ENCODE measurements at places on chromosomes 3 and 15.
A peak's percentile ranks its signal among the peaks of the same experiment; 100 is the strongest.

GRCh38 chr3:15646851-15647511 lies 45.4 kb downstream of the BTD start:
- DNase-seq: no peak

DNA sequence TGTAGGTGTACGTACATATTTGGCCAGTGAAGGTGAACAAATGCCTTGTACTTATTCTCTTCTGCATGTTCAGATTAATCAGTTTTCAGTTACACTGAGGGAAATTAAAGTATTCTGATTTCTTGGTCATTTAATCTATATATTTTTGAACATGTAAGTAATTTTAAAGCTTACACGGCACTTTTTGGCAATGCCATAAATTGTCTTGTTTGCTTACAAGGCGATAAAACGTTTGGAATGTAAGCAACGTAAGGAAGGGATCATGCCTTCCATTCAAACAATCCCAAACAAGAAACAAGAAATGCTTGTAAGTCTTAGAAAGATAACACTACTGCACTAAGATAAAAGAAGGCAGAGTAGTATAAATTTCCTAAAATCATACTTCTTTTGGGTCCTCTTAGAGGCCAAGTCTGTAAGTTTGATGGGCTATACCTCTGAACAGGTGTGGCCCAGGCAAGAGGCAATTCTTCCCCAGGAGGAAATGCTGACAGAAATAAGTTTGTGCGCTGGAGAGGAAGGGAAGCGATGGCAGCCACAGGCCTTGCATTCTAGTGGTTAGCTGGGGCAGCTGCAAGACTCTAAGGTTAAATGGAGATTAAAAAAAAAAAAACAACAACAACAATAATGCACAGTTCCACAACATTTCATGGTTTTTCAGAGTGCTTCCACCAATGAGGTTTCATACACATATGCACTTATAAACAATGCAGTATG lies 73.8 kb downstream of the GOLIM4 start:
- DNase-seq: no peak

DNA sequence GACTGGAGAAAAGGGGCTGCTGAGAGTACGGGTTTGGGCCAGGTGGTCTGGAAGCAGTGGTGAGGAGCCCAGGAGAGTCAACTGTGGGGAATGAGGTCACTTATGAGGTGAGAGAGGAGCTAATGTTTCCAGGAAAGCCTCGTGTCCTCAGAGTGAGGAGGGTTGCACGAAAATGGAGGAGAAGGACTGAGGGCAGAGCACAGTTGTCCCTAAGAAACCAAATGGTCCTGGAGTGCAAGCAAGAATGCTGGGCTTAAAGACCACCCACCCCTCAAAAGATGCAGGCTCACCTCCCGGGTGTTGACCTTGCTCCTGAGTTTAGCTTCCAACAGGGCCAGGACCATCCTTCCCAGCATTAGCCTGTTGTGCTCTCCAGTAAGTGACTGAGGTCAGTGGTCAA lies 133.2 kb downstream of the PDE8A start:
- DNase-seq: no peak

GRCh38 chr15:88066636-88067330 lies 189.8 kb downstream of the NTRK3 start:
- DNase-seq: no peak

DNA sequence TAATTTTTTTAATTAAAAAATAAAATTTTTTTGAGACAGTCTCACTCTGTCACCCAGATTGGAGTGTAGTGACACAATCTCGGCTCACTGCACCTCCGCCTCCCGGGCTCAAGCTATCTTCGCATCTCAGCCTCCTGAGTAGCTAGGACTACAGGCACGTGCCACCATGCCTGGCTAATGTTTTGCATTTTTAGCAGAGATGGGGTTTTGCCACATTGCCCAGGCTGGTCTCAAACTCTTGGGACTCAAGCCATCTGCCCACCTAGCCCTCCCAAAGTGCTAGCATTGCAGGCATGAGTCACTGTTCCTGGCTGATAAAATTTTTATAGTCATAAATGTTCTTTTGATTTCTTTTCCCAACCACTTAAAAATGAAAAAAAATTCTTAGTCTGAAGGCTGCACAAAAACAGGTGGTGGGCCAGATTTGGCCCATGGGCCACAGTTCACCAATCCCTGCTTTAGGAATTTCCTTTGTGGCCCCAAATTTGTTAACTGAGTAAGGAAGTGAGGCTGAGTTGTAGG lies 9.2 kb downstream of the UBA5 start:
- DNase-seq: no peak

- no peak for DNase-seq
These were observed 46.6 kb downstream of the FAH start for GRCh38 chr15:80199366-80199765.

DNA sequence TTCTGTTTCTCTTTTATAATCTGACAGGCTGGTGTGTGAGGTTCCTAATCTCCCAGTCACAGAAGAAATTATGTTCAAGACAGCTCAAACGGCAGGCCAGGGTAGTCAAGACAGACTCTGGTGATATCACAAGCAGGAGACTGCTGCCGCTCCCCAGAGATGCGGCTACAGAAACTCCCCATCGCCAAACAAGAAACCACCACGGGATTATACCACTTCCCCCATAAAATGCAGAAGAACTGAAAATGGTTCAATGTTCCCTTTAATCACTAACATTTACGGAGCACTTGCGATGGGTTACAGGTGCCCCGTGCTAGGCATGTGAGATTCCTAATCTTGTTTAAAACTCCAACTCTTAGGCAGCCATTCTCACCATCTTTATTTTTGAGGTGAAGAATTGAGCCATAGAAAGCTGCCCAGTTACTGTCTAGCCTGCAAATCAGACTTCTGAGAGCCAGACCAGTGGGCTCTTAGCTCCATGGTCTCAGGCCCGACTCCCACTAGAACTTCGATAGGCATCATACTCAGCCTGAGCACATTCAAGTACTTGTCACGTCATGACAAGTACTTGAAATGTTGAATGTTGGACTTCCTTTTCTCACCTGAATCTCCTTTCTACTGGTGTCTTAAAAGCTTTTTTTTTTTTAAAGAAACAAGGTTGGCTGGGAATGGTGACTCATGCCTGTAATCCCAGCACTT lies 58.4 kb downstream of the TBC1D2B start:
- no peak for DNase-seq

GRCh38 chr3:171249245-171249644 lies 211.0 kb downstream of the TNIK start:
- no peak for DNase-seq

- DNase-seq: no peak
These were observed 27.0 kb downstream of the GPR156 start for GRCh38 chr3:120258009-120258408.

DNA sequence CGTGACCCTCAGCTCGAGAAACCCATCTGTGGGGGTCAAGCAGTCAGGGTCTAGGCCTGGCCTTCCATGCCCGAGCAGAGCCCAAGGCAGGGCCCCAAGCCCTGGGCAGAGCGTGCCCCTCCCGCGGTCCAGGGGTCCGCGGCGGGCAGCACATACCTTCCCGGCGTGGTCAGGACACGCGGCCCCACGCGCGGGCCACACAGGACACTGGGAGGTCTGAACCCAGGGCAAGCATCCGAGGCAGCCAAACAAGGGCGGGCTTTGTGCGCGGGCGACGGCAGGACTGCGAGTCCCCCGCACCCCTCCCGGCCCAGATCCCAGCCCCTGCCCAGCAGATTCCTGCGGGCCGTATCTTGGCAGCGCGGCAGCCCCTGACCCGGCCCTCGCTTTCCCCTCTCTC lies 61.6 kb upstream of the ACAN start:
- DNase-seq: no peak

- peak; percentile 29 for DNase-seq
These were observed 1.6 kb upstream of the NTRK3 start for GRCh38 chr15:88258093-88258641.

- DNase-seq: no peak
These were observed 93.2 kb downstream of the PLCH1 start for GRCh38 chr3:155651489-155652218.

- no peak for DNase-seq
These were observed 95.5 kb upstream of the DPPA4 start for GRCh38 chr3:109432833-109433232.

DNA sequence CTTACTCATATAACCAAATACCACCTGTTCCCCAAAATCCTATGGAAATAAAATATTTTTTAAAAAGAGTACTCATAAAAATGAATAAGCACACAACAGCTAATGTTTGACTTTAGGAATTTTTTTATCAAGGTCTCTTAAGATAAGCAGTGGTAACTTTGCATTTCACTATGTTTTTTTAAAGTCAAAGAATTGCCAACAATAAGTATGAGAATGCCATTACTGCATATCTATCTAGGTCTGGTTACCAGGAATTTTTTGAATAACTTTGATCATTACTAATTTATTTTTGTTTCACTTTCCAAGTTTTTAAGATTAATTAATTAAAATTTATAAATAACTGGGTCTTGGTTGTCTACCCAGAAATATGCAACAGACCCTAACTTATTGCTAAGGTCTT lies 41.5 kb downstream of the PLSCR4 start:
- DNase-seq: no peak

GRCh38 chr3:188722963-188723362 lies 448.8 kb upstream of the TPRG1 start:
- no peak for DNase-seq

GRCh38 chr3:52477796-52478095 lies 17.4 kb upstream of the STAB1 start:
- DNase-seq: no peak

DNA sequence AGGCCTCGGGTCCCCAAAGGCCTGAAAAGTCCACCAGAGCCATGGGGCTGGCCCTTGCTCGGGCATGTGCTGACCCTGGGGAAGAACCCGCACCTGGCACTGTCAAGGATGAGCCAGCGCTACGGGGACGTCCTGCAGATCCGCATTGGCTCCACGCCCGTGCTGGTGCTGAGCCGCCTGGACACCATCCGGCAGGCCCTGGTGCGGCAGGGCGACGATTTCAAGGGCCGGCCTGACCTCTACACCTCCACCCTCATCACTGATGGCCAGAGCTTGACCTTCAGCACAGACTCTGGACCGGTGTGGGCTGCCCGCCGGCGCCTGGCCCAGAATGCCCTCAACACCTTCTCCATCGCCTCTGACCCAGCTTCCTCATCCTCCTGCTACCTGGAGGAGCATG lies 1.2 kb downstream of the CYP1A2 start:
- no peak for DNase-seq

- no peak for DNase-seq
These were observed 223.3 kb upstream of the ARHGEF26 start for GRCh38 chr3:153897842-153898241.

DNA sequence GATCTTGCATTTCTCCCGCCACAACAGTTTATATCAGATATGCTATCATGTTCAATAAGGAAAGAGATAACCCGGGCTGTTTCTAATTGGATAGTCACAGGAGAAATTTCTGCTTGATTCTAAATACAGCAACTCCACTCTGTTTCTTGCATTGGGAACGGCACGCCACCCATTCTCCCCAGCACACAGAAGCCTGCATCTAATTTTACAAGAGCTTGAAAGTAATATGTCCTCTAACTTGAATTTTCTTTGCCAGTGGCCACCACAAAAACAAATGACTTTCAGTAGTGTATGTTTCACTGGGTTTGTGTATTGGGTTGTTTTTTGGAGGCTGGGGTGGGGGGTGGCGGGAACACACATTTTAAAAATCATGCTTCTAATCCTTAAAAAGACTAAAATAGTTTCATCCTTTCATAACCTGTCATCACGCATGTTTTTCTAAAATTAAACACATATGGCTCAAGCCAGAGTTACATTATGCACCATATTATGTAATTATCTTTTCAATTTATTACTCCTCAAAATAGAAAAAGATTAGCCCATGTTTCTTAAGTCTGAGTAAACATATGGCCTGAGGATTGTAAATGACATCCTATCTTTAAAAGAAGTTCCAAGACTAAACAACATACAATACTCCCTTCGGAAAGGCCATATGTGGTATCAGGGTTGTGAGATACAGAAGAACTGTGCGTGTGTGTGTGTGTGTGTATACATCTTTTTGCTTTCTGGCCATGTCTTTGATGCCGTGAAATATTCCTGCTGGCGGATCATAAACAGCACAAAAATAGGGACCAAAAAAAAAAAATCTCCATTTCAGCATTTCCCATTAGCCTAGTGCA lies 176.3 kb downstream of the FOXP1 start:
- DNase-seq: no peak

DNA sequence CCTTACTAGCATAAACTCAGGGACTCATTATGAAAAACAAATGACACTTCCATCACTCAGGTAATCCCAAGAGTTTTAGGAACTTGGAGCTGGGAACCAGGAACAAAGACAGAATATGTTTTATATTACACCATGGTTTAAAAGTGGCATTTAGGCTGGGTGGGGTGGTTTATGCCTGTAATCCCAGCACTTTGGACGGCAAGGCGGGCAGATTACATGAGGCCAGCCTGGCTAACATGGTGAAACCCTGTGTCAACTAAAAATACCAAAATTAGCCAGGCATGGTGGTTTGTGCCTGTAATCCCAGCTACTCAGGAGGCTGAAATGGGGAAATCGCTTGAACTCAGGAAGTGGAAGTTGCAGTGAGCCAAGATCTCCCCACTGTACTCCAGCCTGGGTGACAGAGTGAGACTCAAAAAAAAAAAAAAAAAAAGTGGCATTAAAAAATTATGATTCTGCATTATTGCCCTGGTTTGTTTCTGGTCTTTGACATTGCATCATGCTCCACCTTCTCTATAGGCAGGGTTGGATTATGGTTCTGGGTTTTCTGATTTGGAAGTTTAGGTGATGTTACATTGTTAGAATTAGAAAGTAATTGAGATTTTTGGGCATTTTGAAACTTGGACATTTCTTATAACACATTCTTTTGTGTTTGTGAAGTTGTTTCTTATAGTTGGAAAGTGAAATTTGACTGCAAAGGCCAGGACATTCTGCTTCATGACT lies 19.0 kb downstream of the SQOR start:
- DNase-seq: no peak

- peak; percentile 37 for DNase-seq
These were observed 34.3 kb downstream of the TLE3 start for GRCh38 chr15:70063261-70063925.

GRCh38 chr15:60733196-60733595 lies 254.3 kb upstream of the ICE2 start:
- no peak for DNase-seq

- no peak for DNase-seq
These were observed 60.0 kb upstream of the FEZF2 start for GRCh38 chr3:62433396-62433795.

GRCh38 chr3:111321786-111322185 lies 220.2 kb upstream of the CD96 start:
- DNase-seq: no peak

DNA sequence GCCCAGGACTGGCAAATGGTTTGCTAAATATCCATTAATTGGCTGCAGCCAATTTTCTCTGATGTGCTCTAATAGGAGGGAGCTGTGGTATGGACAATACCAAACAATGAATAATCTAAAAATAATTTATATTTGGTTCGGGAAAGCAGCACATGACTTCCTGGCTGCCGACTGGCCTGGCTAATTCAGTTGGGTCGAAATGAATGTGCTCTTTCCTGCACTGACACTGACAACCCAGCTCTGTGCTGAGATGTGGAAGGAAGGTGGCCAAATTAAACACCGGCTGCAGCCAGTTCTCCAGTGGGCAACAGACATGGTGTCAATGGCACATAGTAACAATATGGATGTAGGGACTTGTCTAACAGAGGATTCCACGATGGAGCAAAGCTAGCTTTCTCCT lies 21.1 kb upstream of the COLQ start:
- DNase-seq: no peak
